ENCODE measurements at places on chromosomes 1 and 21.

DNA sequence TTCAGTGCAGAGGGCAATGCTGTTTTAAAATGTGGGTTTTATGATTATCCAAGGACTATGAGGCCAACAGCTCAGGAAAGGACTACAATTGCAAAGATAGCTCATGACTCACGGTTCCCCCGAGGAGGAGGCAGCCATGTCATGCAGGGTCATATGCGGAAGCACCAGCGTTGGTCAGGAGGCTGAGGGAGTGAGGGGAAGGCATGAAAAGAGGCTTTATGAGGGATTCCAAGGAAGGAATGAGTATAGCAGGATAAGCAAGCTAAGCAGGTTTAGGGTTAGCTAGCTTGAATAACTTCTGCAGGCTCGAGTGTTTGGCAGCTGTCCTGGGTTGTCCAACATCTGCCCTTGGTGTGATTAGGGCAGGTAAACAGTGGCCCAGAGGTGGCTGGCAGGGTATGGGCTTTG is 495.1 kb downstream of the SETD4 start:
- DNase-seq = no peak

- DNase-seq = no peak
Measured at GRCh38 chr1:223487887-223488259, 94.7 kb downstream of the CCDC185 start.

DNA sequence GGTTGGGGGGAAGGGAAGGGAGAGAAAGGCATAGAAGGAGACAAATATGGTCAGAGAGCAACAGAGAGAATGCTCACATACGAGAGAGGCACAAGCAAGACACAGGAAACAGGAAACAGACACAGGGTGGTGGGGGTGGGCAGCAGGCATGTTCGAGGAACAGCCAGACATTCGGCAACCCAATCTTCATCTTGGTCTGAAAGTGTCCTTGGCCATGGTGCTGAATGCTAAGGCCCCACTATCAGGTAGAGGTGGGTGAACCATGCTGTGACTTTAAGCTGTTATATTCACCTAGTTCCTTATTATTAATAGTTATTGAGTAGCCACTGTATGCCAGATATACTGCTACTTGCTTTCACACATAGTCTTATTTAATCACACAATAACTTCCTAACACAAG is 109.2 kb downstream of the DDX20 start:
- no peak for DNase-seq

- DNase-seq = no peak
Measured at GRCh38 chr1:23062271-23062670, 43.0 kb downstream of the KDM1A start.

- DNase-seq = no peak
Measured at GRCh38 chr1:178548108-178548507, 35.2 kb downstream of the TEX35 start.

- no peak for DNase-seq
Measured at GRCh38 chr1:107698161-107698560, 266.8 kb downstream of the VAV3 start.

- DNase-seq = no peak
Measured at GRCh38 chr1:240831922-240832321, 220.0 kb upstream of the GREM2 start.

Measured in stimulated activated CD4-positive, alpha-beta T cell treated with anti-CD3 and anti-CD28 coated beads, Interleukin-1b, Interleukin-23, amount 100 ng/mL, for 1 hour (primary cell).